KBM-7 (cell line): ENCODE measurements at places on chromosomes 7 and 10.

DNA sequence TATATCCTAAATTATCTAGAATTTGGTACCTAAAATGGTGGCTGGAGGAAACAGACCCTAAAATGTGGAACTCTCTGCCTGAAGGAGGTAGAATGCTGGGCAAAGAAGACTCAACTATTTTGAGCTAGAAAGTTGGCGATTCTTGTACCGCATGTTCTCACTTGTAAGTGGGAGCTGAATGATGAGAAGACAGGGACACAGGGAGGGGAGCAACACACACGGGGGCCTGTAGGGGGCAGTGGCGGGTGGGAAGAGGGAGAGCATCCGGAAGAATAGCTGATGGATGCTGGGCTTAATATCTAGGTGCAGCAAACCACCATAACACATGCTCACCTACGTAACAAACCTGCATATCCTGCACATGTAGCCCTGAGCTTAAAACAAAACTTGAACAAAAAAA is 250.6 kb downstream of the CALN1 start:
- DNase-seq, result peak; percentile 3

GRCh38 chr7:19111474-19112273 is 5.8 kb downstream of the TWIST1 start:
- DNase-seq, result no peak

GRCh38 chr10:95201736-95202135 is 7.7 kb downstream of the ACSM6 start:
- DNase-seq, result no peak

GRCh38 chr7:50216626-50217025 is 87.9 kb upstream of the IKZF1 start:
- DNase-seq, result no peak

- DNase-seq, result no peak
Measured at GRCh38 chr10:69359594-69359993, 57.1 kb downstream of the TACR2 start.

DNA sequence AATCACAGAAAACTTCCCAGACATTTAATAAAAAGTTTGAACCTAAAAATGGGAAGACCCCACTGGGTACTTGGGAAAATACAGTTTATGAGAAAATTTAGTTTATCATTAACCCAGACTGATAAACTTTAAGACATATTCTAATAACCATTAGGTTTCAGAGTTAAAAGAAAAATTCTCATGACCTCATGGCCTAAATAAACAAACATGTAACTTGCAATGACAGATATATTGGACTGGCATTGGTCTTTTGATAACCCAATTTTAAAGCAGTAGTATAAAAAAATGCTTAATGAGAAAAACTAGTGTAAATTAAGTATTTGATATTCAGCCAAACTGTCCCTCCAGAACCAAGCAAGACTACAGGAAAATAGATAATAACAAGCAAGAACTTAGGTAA is 67.0 kb upstream of the ZNF804B start:
- DNase-seq, result no peak

- no peak for DNase-seq
Measured at GRCh38 chr7:96910486-96910885, 94.9 kb upstream of the DLX6 start.

- no peak for DNase-seq
Measured at GRCh38 chr7:68998136-68998535, 600.1 kb upstream of the AUTS2 start.
